ENCODE measurements at places on chromosomes 1 and 21.

DNA sequence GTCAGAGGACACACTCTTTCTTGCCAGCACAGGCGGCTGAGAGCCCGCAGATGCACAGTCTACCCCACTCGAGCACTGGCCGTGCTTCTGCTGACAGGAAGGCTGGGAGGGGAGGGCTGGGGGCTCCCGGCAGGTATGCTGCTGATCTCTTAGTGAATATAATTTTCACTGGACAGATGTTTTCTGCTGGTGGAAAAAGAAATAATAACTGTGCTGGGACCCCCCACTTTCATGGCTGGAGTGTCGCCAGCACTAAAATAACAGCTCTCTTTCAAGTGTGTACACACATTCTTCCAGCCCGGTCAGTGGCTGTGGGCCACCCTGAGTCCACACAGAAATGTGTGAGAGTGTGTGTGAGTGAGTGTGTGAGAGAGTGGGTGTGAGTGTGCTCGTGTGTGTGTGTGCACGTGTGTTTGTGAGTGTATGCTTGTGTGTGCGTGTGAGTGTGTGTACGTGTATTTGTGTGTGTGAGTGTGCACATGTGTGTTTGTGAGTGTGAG lies 167.7 kb upstream of the USP24 start:
- no peak for DNase-seq

DNA sequence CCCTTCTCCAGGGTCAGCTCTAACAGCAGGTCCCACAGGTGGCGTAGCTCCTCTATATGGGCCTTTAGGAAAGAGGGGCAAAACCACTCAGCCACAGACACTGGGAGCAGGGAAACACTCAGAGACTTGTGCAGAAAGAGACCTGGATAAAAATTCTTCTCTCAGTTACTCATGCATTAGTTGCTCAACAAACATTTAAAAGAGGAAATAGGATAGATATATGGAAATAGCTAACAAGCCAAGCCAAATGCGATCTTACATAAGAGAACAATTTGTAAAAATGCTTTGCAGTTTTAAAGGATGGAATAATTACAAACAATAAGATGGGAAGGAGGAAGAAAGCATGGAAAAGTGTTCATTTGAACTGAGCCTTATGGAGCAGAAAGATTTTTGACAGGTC lies 4.9 kb downstream of the SPTA1 start:
- no peak for DNase-seq

GRCh38 chr1:152970495-152970894 lies at the start of gene SPRR4:
Gene SPRR4 (plus strand): TSS chr1:152970648. CDS start chr1:152971891, 1,243 bp downstream.
- no peak for DNase-seq

DNA sequence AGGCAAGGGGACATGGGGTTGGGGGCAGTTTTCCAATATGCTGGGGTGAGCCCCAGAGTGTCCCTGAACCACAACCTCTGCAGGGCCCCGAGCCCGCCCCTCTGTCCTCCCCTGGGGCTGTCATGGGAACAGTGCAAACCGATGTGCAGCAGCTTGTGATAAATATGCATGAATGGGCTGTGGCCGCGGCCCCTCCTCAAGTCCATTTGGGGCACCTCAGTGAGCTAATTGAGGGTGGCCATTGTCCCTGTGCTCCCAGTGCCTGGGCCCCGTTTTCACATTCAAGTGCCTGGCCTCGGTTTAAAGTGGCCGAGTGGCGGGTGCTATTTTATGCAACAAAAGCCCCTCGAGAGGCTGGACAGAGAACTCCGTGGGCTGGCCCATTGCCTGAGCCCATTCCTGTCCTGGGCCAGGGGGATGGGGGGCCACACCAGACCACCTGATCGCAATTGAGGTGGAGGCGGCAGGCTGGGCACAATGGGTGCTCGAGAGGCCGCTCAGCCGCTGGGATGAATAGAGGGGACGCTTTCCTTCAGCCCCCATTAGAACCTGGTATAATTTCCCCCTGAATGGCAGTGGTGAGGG lies 193.7 kb downstream of the FOXD2 start:
- DNase-seq, result no peak

- no peak for DNase-seq
These were observed 216.0 kb upstream of the PTGFR start for GRCh38 chr1:78274814-78275213.

GRCh38 chr21:27564684-27565301 lies 597.9 kb upstream of the ADAMTS5 start:
- DNase-seq, result no peak

DNA sequence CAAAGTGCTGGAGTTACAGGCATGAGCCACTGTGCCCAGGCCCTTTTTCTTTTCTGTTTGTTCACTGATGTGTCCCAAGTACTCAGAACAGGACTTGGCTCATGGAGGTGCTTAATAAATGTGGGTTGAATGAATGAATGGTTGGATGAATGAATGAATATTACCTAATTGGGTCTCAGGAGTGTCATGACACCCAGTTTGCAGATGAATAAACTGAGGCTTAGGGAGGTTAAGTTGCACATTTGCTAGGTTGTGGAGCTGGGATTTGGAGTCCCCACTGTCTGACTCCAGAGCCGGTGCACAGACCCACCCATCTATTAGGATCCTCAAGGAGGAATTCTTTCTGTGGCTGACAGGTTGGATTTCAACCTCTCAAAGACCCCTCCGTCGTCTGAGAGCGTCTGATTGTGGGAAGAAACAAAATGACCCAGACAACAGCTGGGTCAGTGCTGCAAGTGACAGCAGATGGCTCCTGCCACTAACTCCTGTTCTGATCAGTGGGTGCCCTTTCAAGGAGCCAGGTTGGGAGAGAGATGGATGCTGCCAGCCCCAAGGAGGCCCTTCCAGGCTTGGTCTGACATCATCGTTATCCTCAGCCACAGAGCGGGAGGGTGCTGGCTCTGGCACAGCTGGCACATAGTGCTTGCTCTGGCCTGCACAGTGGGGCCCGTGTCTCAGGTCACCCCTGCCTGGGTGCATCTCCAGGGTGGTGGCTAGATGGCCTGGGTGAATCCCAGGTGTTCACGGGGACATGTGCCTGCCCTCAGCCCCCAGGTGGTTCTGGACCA lies 24.2 kb downstream of the ARHGEF10L start:
- no peak for DNase-seq
